ENCODE measurements at places on chromosomes 16 and 17. TPM values are rescaled to one million over a fixed set of nuclear protein-coding genes. Genes with fewer than 3 reads are reported as not detected.

DNA sequence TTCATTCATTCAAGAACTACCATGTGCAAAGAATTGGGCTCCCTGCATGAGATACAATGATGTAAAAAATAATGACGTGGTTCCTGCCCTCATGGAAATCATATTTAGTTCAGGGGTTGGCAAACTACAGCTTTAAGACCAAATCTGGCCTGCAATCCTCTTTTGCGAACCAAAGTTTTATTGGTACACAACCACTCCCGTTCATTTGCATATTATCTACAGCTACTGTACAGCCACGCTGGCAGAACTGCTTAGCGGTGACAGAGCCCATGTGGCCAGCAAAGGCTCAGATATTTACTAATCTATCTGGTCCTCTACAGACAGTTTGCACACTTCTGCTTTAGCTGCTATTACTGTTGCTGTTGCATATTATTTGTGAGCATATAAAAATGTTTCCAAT, 167.7 kb downstream of the XYLT1 start:
- no peak for DNase-seq
- no peaks in the 10 kb centered on the region for H3K36me3 ChIP-seq
- H3K27me3 ChIP-seq: no peaks in the 10 kb centered on the region
- H3K27ac ChIP-seq: no peak overlapping the region
- H3K4me1 ChIP-seq: peaks cover 43% of the 10 kb centered on the region
- H3K4me3 ChIP-seq: no peak overlapping the region

GRCh38 chr17:12256380-12256995, 235.8 kb downstream of the MAP2K4 start:
- H3K4me1 ChIP-seq: no peaks in the 10 kb centered on the region
- DNase-seq: no peak

DNA sequence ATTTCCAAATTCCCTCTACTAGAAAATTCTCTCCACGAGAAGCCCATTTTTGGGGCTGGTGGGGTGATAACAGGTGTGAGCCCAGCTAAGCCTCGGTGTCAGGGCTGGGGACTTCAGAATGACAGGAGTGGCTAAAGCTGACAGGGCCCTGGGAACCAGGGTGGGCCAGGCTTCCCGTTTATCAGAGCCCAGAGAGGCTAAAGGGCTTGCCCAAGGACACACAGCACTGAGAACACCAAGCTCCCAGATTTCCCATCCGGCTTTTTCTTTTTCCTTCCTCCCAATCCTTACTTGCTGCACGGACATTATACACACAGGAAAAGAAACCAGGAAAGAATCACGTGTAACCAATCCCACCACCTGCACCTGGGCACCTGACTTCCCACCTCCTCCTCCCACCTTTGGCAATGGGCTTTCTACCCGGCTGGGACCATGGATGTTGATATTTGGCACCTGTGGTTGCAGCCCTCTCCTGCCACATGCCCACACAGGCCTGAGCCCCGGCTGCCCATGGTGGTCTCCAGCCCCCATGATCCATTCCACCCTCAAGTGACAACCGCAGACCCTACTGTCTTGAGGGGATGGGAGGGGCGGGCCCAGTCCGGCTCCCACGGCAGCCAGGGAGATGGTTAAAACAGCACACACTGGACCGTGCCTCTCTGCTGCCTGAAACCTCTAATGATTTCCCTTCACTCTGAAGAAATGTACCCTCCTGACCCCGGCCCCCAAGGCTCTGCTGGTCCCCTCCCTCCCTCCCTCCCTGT, 78.9 kb downstream of the ENGASE start:
- DNase-seq: no peak
- peaks cover 97% of the 10 kb centered on the region for H3K27me3 ChIP-seq
- no peaks in the 10 kb centered on the region for H3K36me3 ChIP-seq
- H3K27ac ChIP-seq: no peak overlapping the region
- H3K4me1 ChIP-seq: no peaks in the 10 kb centered on the region

DNA sequence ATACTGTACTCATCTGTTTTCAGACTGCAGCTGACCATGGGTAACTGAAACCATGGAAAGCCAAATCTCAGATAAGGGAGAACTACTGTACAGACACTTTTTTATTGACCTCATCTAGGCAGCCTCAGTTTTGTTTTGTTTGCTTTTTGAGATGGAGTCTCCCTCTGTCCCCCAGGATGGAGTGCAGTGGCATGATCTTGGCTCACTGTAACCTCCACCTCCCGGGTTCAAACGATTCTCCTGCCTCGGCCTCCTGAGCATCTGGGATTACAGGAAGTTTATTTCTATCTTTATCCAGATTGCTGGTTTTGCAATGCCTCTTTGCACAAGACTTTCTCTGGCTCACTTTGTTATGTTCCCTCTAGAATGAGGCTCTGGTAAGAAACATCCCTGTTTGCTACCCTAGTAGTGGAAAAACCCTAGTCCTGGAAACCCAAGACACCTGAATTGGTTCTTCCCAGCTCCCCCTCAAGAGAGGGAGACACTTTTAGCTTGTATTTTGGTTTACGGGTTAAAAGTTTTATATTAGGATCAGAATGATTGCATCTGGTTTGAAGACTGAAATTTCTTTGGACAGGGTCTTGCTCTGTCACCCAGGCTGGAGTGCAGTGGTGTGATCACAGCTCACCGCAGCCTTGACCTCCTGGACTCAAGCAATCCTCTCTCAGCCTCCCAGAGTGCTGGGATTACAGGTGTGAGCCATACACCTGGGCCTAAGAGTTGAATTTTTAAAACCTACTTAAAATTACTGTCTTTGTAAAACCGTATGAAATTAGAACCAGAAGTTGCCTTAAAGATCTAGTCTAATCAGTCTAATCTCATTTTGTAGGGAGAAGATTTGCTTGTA, 38.9 kb downstream of the ZNF207 start:
- H3K27me3 ChIP-seq: no peaks in the 10 kb centered on the region
- no peak for DNase-seq
- peaks cover 4% of the 10 kb centered on the region for H3K36me3 ChIP-seq
- no peak overlapping the region for H3K4me3 ChIP-seq
- no peak overlapping the region for H3K27ac ChIP-seq

Gene SEPTIN1
- 1.3 TPM for total RNA-seq

Gene GP1BA
- not detected for total RNA-seq

Gene HELZ
- total RNA-seq: 35.8 TPM

Gene KCTD11
- 9.1 TPM for total RNA-seq

Gene CDK5R1
- 6.9 TPM for total RNA-seq

Measured in suprapubic skin (tissue), 4 donors.